OCI-LY7 (cell line): ENCODE measurements at places on chromosomes 4 and X.
A peak's percentile ranks its signal among the peaks of the same experiment; 100 is the strongest.

GRCh38 chrX:48101443-48101842, 29.0 kb upstream of the SPACA5B start:
- no peak for DNase-seq

- no peak for DNase-seq
These were observed 1424.9 kb upstream of the PCDH7 start for GRCh38 chr4:29295280-29295679.

DNA sequence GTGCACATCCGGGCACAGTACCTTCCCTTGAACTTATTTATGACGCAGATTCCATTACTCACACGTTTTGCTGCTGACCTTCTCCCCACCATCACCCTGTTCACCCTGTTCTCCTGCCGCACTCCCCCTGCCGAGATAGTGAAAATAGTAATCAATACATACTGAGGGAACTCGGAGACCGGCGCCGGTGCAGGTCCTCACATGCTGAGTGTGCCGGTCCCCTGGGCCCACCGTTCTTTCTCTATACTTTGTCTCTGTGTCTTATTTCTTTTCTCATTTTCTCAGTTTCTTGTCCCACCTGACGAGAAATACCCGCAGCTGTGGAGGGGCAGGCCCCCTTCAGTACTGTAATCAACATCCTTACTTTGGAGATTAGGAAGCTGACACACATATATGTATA, 1337.1 kb upstream of the PABPC4L start:
- DNase-seq = no peak

DNA sequence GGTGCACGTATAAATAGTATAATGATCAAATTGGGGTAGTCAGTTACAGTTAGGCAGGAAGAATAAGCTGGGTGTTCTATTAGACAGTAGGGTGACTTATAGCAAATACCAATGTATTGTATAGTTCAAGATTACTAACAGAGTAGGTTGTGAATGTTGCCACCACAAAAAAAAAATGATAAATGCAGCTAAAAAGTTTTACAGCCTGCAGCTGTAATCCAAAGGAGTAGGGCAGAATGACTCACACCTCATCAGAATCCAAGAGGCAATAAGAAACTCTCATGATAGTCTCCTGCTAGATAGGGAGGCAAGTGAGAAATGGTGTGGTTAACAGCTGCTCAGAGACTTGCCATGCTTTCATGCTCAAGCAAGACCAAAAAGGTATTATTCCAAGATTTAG, 19.6 kb upstream of the TCEAL4 start:
- no peak for DNase-seq

GRCh38 chr4:140937866-140938265, 181.7 kb upstream of the TBC1D9 start:
- DNase-seq = no peak

DNA sequence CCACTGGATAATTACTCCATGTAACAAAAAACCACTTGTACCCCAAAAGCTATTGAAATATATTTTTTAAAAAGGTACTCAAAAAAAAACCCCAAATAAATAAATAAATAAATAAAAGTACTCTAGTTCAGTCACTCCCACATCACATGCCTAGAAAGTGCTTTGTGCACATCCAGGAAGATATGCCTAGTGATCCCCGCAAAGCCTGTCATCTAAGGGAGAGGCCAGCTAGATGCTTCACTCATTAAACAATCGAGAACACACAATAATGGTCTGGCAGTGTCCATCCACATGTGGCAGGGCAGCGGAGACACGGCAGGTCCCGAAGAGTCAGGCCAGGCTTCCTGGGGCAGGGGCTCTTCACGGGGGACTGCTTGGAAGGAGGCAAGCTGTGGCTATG, 47.6 kb downstream of the RAB33B start:
- DNase-seq = no peak

DNA sequence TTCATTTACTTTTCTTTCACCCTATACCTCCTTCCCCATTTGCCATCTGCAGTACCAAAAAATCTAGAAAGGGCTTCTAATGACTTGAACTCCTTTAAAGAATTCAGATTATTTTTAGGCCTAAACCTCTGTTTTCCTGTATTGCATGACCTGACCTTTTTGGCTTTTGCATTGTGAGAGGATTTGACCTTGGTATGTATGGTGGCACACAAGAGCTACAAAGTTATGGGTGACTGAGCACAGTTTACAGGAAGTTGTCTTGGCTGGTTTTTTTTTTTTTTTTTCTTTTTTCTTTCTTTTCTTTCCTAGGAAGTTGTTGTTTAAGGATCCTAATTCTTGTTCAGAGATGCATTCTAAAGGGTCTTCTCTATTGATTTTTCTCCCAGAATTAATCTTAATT, 32.0 kb upstream of the MTMR8 start:
- DNase-seq = peak; percentile 67
